ENCODE measurements at places on chromosomes 16 and 17.

DNA sequence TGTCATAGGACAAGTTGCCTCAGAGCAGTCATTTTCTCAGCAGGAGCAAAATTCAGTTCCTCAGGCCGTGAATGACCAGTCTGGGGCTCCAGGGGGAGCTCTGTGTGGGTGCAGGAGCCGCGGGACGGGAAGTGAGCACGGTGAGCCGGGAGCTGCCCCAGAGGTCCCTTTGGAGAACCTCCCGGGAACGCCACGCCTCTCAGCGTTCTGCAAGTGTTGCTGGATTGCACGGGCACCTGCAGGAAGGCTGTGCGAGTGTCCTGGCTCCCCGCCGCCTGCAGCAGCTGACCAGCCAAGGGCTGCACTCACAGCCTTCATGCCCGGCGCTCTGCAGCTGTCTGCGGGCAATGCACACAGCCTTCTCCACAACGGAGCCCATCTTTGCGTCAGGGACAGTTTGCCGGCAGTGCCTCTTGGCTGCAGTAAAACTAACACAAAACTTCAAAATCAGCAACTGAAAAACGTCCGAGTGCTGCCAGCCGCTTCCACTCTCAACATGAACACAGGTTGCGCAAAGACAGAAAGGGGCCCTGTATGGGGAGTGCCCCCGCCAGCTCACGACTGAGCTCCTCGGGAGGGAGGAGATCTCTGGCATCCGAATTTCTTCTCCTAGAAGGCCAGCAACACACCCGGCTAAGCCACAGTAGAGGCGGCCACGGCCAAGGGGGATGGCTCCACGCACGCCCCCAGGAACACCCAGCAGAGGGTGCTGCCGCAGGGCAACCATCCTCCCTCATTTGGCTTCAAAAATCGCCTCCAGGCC, 16.0 kb downstream of the NDUFAF8 start:
- DNase-seq = no peak

DNA sequence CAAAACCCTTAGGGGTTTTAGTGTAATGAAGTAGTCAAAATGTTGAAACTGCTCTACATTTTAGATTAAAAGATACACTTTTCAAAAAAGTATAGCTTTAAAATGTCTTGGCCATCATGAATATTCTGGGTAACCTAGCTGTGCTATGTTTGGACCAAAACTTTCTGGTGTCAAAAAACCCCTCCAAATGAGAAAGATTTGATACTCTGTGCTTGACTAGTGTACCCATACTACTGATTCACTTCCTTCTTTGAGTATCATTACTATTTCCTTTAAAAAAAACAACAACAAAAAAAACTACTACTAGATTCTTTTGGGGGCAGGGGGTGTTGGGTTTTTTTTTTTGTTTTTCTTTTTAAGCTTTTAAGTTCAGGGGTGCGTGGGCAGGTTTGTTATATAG, 37.3 kb downstream of the PTRH2 start:
- no peak for DNase-seq

DNA sequence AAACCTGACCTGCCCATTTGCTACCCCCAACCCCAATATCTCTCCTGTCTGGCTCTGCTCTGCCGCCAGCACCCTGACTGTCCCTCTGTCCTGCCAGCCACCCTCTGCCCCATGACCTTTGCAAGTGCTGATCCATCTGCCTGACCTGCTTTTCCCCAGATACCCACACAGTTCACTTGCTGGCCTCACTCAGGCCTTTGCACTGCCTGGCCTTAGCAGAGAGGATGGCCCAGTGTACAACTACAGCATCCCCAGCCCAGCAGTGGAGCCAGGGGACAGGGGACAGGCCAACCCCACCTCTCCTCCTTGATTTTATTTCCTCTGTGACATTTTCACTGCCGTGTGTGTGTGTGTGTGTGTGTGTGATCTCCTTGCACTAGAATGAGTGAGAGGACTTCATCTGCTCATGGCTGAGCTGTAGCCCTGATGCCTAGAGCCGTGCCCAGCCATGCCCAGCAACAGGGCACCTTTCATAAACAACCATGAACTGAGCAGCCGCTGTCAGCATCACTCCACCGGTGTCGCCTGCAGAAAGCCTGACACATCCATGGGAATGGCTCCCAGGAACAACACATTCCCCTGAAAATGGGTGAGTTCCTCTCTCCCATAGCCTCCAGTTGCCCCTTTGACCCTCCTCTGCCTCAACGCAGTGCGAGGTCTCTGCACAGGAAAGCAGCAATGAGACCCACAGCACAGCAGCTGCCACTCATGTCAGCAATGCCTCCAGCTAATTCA, 36.0 kb upstream of the RBFOX3 start:
- no peak for DNase-seq

DNA sequence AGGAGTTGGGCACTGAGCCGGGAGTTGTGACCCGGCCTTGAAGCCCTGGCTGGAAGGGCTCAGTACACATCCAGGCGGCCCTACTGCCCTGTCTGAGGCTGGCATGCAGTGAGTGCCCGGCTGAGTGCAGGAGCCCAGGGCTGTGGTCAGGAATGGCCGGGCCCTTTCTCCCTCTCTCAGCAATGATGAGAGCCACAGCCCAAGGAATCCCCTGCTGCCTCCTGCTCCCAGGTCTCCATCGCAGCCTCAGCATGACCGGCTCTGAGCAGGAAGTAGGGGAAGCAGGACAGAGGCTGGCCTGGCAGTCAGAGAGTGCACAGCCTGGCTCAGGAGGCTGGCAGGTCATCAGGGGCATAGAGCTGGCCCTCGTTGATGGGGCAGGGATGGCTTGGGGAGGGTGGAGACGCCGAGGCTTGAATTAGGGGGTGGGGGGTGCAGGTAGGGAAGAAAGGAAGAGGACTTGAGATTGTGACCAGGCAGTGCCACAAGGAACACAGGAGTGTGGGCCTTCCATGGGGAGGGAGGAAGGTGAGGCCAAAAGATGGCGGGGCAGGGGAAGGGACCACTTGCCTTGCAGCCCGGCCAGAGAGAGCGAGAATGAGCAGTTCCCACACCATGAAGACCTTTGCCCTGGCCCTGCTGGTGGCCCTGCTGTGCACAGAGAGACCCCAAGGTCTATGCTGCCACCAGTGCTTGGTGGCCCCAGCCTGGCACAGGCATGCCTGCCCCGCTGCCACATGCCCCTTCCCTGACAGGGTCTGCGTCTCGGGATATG, 32.1 kb upstream of the KRT17 start:
- no peak for DNase-seq

GRCh38 chr17:16297367-16298139, 55.7 kb downstream of the CENPV start:
- no peak for DNase-seq

GRCh38 chr17:45848868-45849535, 4.3 kb downstream of the SPPL2C start:
- no peak for DNase-seq

- no peak for DNase-seq
Observed at GRCh38 chr17:16239931-16240330, 22.9 kb downstream of the PIGL start.

DNA sequence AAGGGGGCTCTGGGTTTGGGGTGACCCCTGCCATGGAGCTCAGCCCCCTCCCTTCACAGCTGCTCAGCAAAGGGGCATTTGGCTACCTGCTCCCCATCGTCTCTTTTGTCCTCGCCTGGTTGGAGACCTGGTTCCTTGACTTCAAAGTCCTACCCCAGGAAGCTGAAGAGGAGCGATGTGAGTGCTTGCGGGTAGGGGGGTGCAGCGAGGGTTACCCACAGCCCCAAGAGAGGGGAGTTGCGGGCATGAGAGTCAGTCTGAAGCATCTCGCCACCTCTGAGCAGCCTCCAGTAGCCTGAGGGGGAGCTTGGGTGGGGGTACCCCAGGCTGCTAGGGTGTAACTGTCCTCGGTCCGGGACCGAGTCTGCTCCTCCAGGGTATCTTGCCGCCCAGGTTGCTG, 6.8 kb upstream of the TCAP start:
- DNase-seq = no peak

GRCh38 chr17:31568121-31568520, 176.6 kb downstream of the RAB11FIP4 start:
- DNase-seq = no peak

DNA sequence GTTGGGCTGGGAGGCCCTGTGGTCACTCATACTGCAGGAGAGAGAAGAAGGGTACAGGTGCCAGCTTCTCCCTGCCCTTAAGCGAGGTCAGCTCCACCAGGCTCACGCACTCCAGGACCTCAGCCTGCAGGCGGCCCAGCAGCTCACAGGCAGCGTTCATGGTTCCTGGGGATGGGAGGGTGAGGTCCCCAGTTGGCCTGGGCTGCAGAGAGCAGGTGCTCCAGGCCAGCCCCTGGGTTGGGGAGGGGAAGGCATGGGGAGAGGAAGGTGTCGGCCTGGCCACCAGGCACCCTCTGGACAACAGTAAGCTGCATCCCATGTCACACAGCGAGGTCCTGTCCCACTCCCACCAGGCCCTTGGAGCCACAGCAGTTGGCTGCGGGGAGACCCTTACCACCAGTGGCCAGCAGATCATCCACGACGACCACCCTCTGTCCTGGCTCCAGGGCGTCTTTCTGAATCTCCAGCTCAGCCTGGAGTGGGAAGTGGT, 2.0 kb downstream of the APRT start:
- DNase-seq = no peak

DNA sequence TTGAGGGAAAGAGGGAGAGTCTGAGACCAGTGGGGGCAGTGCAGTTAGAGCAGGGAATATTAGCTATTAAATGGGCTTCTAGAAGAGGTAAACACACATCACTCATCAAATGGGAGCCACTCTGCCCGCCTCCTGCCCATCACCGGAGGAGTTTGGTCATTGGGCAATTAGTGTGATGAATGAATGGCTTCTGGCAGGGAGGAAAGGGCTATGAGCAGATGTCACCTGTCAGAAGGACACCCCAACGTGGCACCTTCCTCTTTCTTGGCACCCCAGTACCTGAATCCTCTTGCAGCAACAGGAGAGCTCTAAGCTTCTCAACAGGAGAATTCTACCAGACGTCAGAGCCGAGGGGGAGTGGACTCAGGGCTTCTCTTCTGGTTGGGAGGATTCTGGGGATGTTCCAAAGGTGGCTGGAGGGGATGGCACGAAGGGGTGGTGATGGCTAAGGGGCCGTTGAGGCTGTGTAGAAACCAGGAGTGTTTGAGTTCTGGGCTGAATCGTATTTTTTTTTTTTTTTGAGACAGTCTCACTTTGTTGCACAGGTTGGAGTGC, 11.0 kb downstream of the C1QTNF1 start:
- no peak for DNase-seq

DNA sequence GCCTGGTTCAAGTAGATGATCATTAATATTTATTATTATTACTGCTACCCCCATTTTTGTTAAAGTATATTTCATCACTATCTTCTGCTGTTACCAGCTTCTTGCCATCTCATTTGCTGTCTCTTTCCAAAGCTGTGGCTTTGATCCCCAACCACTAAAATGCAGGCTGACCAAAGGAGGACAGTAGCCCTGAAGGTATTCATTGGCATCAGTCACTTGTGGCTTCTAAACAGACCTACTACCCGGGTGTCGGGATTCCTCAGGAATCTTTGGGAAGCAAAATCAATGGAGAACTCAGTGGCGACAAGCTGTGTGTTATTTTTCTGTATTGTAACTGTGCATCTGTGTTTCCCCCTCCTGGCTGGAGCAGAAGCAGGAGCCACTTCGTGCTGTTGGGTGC, 379.2 kb upstream of the ERCC4 start:
- no peak for DNase-seq

GRCh38 chr16:14399378-14400284, 230.4 kb downstream of the PARN start:
- no peak for DNase-seq

GRCh38 chr16:11254913-11255736, 879 bp downstream of the SOCS1 start:
- peak; percentile 83 for DNase-seq

All from naive thymus-derived CD8-positive, alpha-beta T cell (primary cell).